ENCODE measurements at places on chromosomes 1 and 21.

DNA sequence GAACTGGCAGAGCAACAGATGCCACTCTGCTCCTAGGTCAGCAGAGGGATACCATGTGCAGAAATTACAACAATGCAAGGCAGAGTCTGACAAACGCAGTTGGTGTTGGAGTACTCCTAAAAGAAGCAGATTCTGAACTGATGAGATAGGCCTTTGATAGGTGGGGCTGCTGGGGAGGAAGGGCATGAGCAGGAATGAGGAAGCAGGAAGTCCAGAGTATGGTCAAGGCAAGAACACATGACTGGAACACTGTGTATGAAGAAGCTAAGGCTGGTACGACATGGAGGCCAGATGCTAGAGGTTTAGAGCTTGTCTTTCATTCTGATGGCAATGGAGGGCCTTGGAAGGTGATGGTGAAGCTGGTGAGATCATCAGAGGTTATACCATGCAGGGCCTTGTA lies 11.5 kb upstream of the THRAP3 start:
- no peak for DNase-seq

- no peak for DNase-seq
These were observed 133.1 kb upstream of the C1orf174 start for GRCh38 chr1:4033129-4033676.

GRCh38 chr1:153659175-153659534 lies 652 bp downstream of the SNAPIN start:
- no peak for DNase-seq

DNA sequence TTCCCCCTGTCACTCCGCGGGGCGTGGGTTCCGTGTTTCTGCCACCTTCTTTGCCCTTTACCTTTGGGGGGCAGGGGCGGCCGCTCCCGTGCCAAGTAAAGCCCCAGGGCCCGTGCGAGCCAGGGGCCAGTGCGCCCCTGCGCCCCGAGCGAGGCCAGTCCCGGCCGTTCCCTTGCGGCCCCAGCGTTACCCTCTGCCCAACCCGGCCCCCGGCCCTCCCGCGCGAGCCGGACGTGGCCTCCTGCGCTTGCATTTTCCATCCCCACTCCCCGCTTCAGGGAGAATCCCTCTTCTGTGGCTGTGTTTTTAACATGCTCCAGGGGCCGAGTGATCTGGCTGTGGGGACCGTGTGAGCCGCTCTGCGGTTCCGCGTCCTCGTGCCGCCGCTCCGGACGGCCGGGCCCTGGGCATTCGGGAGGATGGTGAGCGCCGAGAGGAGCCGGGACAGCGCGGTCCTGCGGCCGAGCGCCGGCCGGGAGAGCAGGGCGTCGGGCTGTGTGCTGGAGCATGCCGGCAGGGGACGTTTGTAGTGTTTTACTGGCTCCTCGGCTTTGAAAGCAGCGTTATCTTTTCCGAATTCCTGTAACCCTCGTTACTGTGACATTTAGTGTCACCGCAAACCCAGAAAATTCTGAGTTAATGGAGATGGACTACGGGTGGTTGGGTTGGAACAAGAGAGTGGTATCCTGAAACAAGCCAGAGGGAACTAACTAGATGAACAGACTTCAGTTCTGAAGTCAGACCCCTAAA lies 1.0 kb downstream of the GALNT2 start:
- peak; percentile 3 for DNase-seq

GRCh38 chr1:27503844-27504587 lies 14.0 kb upstream of the WASF2 start:
- DNase-seq: no peak

- no peak for DNase-seq
These were observed 18.8 kb upstream of the GPR137B start for GRCh38 chr1:236123563-236123962.

DNA sequence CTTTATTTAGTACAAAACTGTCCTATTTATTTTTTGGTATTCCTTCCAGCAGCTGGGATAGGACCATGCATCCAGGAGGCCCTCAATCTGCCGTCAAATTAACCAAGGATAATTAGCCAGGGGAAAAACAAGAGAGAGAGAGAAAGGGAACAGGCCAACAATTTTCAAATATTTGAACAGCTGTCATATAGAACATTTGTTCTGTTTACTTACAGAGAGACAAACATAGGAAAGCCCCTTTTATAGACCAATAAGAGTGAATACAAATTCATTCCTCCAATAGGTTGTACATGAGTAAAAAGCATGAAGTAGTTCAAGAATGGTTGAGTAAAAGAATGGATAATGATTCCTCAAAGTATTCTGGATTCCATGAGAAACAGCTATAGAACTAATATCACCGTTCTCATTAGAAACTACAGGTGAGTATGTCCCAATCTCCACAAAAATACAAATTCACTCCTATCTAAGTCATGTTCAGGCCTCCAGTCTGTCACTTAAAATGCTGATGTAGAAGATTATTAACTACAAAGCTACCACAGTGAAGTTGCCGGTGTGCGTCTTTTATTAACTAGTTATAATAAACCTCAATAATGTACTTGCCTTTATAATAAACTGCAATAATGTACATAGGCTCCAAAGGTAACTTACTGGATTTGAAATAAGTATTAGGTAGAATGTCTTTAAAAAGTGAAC lies 64.8 kb upstream of the GNG4 start:
- DNase-seq: no peak

DNA sequence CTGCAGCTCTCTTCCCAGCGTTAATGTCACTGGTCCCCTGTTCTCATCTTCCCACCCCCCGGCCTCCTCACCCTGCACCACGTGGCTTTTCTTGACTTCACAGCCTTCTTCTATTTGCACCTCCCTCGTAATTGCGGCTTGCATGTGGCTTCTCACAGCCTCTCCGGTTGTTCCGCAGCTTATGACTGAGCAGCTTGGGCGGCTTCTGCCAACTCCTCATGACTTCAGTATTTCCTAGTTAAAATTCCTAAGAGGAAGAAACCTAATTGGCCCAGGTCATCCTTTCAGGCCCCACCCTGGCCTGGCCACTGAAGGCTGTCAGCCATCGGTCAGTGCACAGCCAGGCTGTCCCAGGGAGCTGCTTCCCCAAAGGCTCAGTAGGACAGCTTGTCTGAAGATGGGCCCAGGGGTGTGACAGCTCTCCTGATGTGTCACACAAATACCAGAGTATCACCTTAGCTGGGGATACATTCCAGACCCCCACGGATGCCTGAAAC lies 8.6 kb upstream of the RERE start:
- no peak for DNase-seq

Measured in NCI-H2227 treated with DMSO at 0.1 percent for 48 hours (cell line).